Activated CD8-positive, alpha-beta T cell treated with anti-CD3 and anti-CD28 coated beads, Interleukin-2, amount 10 ng/mL, durations not matched to agents 7 days and 5 days (primary cell): ENCODE measurements at places on chromosomes 3 and 15. TPM values are rescaled to one million over a fixed set of nuclear protein-coding genes. Genes with fewer than 3 reads are reported as not detected.

GRCh38 chr3:60798456-60798855 is 452.8 kb downstream of the FHIT start:
- DNase-seq = no peak

DNA sequence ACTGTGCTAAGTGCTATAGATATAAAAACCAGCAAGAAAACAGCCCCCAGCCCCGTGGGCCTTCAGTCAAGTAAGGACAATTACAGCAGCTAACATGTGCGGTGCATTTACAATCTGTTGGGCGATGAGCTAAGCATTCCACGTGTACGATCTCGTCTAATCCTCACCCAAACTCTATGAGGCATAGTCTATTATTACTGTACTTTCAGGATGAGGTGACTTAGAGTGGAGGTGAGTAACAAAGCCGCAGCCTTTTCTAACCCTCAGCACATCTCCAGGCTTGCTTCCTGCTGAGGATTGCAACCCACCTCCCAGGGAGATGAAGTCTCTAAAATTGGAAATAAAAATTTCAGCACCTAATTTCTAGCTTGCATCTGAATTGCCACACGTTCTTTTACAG is 53.2 kb upstream of the MCF2L2 start:
- DNase-seq = no peak

- DNase-seq = no peak
These were observed 443.3 kb downstream of the MAGI1 start for GRCh38 chr3:65595222-65596028.

DNA sequence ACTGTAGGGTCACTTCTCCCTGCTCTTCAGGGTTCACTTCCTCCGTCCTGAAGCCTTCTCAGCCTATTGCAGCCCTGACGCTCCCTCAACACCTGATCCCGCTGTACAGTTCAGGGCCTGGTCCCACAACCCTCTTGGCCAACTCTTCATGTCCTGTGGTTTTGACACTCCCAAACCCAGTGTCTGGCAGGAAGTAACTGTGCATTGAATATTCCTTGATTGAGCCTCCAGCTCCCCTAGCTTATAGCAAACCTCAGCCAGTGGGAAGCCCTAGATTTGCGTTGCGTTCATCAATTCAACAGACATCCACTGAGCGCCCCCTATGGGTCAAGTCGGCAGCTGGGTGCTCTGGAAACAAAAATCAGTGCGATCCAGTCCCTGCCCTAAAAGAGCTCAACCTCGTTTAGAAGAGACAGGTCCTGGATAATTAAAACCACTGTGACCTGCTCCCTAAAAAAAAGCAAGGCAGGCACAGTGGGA is 13.5 kb downstream of the UBAP1L start:
- peak; percentile 64 for DNase-seq

- DNase-seq = no peak
These were observed 18.5 kb downstream of the SERPINI1 start for GRCh38 chr3:167754049-167754448.

- no peak for DNase-seq
These were observed 42.2 kb upstream of the ZBTB38 start for GRCh38 chr3:141326123-141326522.

DNA sequence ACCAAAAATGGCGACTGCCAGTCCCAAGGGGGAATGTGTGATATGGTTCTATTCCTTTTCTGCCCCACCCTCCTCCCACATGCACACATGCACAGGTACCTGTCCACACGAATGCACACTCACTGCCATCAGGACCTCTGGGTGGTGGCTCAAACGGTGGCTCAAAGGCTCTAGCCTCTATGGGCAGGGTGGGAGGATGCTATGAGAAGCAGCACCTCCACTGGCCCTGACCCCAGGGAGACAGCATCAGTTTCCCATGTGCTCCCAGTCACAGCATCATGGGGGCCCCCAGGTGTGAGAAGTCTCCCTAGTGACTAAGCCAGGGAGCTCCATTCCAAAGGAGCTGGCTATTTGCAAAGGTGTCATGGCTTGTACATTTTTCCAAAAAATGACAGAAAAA is 15.9 kb downstream of the SEMA3G start:
- DNase-seq = no peak

GRCh38 chr3:120678984-120679383 is 3.1 kb downstream of the HGD start:
- DNase-seq = no peak

DNA sequence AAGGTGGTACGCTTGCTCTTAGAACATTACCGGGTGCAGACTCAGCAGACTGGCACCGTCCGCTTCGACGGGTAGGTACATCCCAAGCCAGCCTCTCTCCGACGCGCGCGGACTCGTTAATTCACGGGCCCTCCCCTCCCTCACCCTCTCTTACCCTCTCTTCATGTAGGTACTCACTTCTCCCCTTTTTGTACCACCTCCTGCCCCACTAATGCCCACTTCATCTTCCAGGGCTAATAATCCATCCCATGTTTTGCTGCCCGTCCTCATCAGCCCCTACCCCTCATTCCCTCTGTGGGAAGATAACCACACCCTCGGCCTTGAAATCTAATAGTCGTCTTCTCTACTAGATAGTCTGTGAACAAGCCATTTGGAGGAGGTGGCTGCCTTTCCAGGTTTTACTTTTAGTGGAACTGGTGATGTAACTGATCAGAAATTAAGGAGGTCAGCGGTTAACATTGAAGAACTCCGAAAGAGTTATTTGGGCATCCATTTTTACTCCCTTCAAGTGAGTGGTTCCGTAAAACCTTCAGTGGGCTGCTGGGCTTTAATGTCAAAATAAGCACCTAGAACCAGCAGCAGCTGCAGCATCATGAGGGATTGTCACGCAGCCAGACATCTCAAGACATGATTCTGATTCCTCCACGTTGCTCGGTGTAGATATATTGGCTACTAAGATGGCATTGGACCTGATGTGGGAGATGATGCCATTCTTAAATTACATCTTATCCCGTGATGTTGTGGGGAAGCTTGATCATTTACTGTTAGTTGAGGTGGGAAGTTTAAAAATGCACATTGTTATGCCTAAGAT is 1.3 kb downstream of the FEM1B start:
- DNase-seq = no peak

CHRD gene
- not detected for total RNA-seq

SV2B gene
- not detected for total RNA-seq

ITPKA gene
- total RNA-seq = 0.29 TPM

SLC4A7 gene
- total RNA-seq = 32.9 TPM

C3orf52 gene
- 2.3 TPM for total RNA-seq
